ENCODE measurements at places on chromosomes 5 and 9. TPM values are rescaled to one million over a fixed set of nuclear protein-coding genes. Genes with fewer than 3 reads are reported as not detected.
A peak's percentile ranks its signal among the peaks of the same experiment; 100 is the strongest.

DNA sequence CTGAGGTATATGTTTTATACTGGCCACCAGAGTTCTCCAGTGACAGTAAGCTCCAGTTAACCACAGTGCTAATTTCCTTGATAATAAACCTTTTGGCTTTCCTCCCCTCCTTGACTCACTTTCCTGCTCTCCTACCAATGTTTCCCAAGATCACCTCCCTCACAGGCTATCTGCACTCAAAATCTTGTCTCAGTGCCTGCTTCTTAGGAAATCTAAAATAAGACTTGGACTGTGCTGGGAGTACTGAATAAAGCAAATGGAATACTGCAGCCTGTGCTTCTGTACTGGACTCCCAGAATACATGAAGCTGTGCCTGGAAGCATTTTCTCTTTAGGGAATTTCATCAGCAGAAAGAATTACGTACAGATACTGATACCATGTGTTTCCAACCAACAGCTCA lies 1.7 kb upstream of the DCP2 start:
- H3K27ac ChIP-seq = no peak overlapping the region
- H3K27me3 ChIP-seq = no peaks in the 10 kb centered on the region
- H3K4me3 ChIP-seq = no peak overlapping the region
- H3K4me1 ChIP-seq = peaks cover 28% of the 10 kb centered on the region

DNA sequence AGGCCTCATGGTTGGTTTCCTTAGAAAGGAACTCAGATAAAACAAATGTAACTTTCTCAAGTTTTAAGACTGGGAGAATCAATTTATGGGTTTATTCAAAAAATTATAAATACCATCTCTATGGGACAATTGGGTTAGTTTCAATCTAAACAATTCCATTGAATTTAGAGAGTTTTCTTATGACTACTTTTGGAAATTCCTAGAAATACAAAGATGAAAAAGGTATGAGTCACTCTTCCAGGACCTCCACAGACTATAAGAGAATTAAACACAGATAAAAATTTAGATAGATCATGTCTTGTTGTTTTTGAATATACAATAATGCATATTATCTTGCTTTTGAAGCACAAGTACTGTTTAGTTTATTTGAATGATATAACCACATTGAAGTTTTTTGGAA lies 188.7 kb downstream of the CHSY3 start:
- H3K4me3 ChIP-seq = no peak overlapping the region
- H3K36me3 ChIP-seq = no peaks in the 10 kb centered on the region
- peaks cover 4% of the 10 kb centered on the region for H3K4me1 ChIP-seq
- no peak overlapping the region for H3K27ac ChIP-seq

DNA sequence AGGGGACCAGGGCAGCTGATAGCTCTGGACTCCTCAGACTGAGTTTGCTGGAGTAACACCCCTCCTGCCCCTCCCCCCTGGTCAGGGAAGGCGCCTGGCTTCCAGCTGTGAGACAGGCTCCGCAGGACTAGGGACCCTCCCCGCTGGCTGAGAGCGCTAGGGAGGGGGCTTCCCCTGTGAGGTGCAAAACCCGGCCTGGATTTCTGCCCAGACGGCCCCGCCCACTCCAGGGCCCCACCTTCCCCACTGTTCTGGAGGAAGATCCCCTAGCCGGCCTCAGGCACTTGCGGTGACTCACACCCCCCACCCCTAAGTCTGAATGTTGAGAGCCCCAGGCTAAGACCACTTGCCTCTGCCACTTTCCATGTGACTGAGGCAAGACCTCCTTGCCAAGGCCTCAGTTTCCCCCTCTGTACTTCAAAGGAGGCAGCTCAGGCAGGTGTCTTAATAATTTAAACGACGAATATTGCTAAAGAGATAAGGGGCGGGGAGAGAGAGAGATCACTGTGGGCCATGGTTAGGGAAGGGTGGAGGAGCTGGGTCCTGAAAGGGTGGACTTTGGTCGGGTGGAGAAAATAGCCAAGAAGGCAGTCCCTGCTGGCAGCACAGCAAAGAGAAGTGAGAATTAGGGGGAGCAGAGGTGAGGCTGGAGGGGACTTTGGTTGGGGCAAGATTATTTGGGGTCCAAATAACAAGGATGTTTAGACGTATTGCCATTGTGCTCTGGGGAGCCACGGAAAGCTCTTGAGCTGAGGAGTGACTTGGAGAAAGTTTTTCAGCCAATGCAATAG lies 1.0 kb upstream of the DAB2IP start:
- H3K4me3 ChIP-seq = peak overlapping the region; percentile 82
- no peaks in the 10 kb centered on the region for H3K36me3 ChIP-seq
- H3K4me1 ChIP-seq = peaks cover 29% of the 10 kb centered on the region
- no peak for DNase-seq

DNA sequence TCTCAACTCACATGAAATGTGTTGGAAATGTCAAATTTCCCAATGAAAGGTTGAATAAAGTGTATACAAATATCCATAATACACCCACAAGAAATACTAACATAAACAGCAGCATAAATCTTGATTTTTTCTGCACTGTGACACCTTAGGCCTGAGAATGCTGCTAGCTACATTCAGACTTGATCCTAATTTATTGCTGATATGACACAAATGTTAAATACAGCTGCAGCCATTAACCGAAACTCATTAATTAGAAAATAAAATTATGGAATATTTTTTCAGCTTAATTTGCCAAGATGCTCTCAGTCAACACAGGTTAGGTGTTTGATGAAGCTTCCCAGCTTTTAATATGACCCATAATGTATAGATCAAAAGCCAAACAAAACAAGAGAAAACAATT lies 914.3 kb upstream of the C9orf72 start:
- H3K27me3 ChIP-seq = no peaks in the 10 kb centered on the region
- H3K36me3 ChIP-seq = no peaks in the 10 kb centered on the region

DNA sequence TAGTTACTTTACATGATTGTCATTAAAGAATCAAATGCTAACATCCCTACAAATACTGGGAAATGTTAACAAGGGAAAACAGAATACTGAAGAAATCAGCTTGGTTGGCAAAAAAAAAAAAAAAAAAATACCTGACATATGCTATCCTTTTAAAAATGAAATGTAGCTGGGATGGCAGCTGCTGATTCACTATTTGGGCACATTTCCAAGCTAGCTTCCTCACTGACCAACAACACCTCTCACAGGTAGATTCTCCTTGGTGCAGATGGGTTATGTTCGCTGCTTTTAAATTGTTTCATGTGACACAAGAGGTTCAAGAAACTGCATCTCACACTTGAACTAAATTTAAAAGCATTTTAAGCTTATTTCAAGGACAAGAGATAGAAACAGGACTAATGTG lies 6.1 kb upstream of the PRUNE2 start:
- H3K36me3 ChIP-seq = no peaks in the 10 kb centered on the region
- H3K27me3 ChIP-seq = no peaks in the 10 kb centered on the region
- no peak overlapping the region for H3K4me3 ChIP-seq

DNA sequence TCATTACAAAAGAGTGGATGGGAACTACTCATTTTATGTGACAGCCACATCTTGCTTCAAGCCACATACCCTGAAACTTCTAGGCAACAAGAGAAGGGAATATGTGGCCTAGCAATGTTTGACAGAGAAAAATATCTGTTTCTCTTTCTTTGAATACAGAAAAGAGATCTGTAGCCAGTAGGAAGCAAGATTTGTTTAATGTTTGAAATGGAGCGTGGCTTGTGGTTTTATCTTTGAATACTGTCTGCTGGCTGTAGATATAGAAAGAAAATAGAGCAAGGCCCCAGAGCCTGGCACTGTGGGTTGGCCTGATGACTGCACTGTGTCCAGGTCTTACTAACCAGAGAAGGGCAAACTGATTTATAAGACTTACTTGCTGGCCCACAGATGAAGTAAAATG lies 133.8 kb downstream of the ARHGEF28 start:
- H3K36me3 ChIP-seq = no peaks in the 10 kb centered on the region
- H3K4me3 ChIP-seq = no peak overlapping the region
- peak overlapping the region; percentile 12 for H3K27ac ChIP-seq
- H3K4me1 ChIP-seq = peaks cover 9% of the 10 kb centered on the region
- no peaks in the 10 kb centered on the region for H3K27me3 ChIP-seq

DNA sequence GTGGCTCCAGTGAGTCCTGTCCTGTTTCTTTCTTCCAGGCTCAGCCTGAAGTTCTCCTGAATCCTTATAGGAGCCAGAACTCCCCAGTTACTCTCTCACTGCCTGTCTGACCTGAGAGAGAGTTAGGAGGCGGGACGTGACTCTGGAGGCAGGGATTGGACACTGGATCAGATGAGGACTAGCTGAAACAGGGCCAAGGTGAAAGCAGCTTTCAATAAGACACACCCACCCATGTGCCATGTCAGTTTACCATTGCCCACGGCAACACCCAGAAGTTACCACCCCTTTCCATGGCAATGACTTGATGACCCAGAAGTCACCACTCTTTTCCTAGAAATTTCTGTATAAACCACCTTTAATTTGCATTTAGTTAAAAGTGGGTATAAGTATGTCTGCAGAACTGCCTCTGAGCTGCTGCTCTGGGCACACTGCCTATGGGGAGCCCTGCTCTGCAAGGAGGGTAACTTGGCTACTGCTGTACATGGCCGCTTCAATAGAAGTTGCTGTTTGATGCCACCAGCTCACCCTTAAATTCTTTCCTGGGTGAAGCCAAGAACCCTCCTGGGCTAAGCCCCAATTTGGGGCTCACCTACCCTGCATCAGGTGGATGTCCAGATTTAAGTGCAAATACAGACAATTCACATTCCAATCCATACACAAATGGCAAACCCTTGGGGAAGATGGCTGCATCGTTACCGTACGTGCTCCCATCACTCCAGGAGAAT lies 13.7 kb downstream of the FCN2 start:
- no peaks in the 10 kb centered on the region for H3K4me1 ChIP-seq
- H3K27ac ChIP-seq = no peak overlapping the region
- no peaks in the 10 kb centered on the region for H3K27me3 ChIP-seq
- no peaks in the 10 kb centered on the region for H3K36me3 ChIP-seq
- no peak for DNase-seq
- H3K4me3 ChIP-seq = no peak overlapping the region

Gene PTPN3
- 20.3 TPM for total RNA-seq

GRCh38 chr5:173772384-173773059 lies 115.6 kb upstream of the CPEB4 start:
- no peaks in the 10 kb centered on the region for H3K27me3 ChIP-seq
- H3K27ac ChIP-seq = no peak overlapping the region
- no peak overlapping the region for H3K4me3 ChIP-seq
- no peaks in the 10 kb centered on the region for H3K36me3 ChIP-seq
- H3K4me1 ChIP-seq = peaks cover 5% of the 10 kb centered on the region

Gene RGMB
- total RNA-seq = 11.9 TPM

Measured in thoracic aorta (tissue), 2 donors.